ENCODE measurements at places on chromosomes 11 and 22. TPM values are rescaled to one million over a fixed set of nuclear protein-coding genes. Genes with fewer than 3 reads are reported as not detected.

The MAP6 gene
- total RNA-seq: 0.11 TPM

The CHKB gene
- total RNA-seq: 28.3 TPM

The UBASH3B gene
- 2.5 TPM for total RNA-seq

The YWHAH gene
- 92.7 TPM for total RNA-seq

The CECR2 gene
- total RNA-seq: under 0.01 TPM

The NXPE1 gene
- total RNA-seq: not detected

The GSTT2B gene
- 0.77 TPM for total RNA-seq

The ZNF214 gene
- total RNA-seq: 0.26 TPM

The RAC2 gene
- total RNA-seq: 2.9 TPM

The MMP1 gene
- total RNA-seq: 0.52 TPM

The OMP gene
- not detected for total RNA-seq

The TSSK2 gene
- not detected for total RNA-seq

The CHADL gene
- total RNA-seq: 0.54 TPM

The MOGAT2 gene
- total RNA-seq: 0.09 TPM

The RASL10A gene
- 22.6 TPM for total RNA-seq

The ART1 gene
- total RNA-seq: not detected

The MAJIN gene
- not detected for total RNA-seq

The SCUBE1 gene
- 1.8 TPM for total RNA-seq

The OR51B2 gene
- not detected for total RNA-seq

The MRGPRX4 gene
- 0.87 TPM for total RNA-seq

The FAM83F gene
- total RNA-seq: not detected

The LMO1 gene
- total RNA-seq: not detected

The DKK3 gene
- 305 TPM for total RNA-seq

The PIK3IP1 gene
- total RNA-seq: 38.1 TPM

The OTOG gene
- not detected for total RNA-seq

Data from dermis lymphatic vessel endothelial cell (primary cell).